ENCODE measurements at places on chromosomes 11 and 22.
A peak's percentile ranks its signal among the peaks of the same experiment; 100 is the strongest.

DNA sequence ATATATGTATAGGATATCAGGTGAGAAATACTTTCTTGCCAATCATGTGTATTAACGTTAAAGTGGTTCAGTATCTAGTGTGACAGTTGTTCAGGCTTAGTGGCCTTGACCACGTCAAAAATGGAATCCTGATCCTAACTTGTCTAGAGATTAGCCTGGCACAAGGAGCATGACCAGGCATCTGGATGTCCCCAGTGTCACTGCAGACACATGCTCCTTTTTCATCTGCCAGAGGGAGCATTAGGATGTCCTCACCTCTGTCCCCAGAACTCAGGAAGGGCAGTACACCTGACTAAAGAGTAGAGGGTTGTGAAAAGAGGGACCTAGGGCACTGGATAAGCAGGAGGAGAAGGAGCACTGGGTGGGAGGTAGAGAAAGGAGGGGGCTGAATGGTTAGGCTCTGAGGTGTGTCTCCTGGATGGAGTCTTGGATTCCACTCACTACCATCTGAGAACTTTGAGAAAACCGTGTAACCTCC, 40.9 kb upstream of the GGTLC2 start:
- DNase-seq, result no peak

- DNase-seq, result no peak
Observed at GRCh38 chr11:720017-720641, 14.1 kb downstream of the EPS8L2 start.

DNA sequence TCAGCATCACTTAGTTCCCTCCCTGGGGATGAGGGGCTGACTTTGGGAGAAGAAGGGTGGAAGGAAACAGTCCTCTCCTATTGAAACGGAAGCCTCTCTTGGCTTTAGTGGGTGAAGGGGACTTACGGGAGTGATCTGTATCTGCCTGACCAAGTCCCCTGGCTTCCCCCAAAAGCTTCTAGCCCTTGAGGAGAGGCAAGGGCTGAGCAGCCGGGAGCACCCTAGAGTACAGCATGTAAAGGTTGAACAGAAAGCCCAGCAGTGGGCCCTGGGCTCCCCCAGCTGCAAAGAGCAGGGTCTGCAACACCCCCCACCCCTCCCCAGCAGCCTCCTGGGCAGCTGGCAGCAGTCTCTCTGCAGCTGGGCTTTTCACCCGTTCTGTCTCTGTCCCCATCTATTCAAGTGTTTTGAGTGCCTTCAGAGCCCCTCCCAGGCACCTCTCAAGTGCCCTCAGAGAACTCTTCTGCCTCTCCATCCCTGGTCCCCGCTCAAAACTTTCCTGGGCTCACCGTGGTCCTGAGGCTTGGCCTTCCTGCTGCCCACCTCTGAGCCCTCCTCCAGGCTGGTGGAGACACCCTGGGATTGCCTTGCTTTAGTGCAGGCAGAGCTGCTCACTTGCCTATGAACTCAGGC, 2.7 kb downstream of the CAPN5 start:
- DNase-seq, result peak; percentile 50

DNA sequence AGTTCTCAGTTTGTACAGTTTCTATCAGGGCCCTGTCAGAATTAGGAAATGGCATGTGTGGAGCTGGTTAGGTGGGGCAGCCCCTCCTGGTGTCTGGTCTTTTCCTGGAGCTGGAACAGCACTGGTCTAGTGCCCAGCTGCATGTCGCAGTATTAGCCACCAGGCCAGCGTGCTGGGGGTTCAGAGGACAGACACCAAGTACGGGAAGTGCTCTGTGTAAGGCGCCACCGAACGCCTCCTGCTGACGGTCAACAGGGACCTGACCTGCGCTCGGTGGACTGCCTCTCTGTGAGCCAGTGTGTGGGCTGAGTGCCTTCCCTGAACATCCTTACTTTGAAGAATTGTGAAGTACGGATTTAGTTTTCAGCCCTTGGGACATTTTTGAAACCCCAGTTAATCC, 33.9 kb downstream of the AP2A2 start:
- DNase-seq, result no peak

- peak; percentile 71 for DNase-seq
Observed at GRCh38 chr11:127056338-127056971, 55.9 kb upstream of the KIRREL3 start.

GRCh38 chr11:78789375-78789774, 214.7 kb upstream of the NARS2 start:
- DNase-seq, result peak; percentile 57

DNA sequence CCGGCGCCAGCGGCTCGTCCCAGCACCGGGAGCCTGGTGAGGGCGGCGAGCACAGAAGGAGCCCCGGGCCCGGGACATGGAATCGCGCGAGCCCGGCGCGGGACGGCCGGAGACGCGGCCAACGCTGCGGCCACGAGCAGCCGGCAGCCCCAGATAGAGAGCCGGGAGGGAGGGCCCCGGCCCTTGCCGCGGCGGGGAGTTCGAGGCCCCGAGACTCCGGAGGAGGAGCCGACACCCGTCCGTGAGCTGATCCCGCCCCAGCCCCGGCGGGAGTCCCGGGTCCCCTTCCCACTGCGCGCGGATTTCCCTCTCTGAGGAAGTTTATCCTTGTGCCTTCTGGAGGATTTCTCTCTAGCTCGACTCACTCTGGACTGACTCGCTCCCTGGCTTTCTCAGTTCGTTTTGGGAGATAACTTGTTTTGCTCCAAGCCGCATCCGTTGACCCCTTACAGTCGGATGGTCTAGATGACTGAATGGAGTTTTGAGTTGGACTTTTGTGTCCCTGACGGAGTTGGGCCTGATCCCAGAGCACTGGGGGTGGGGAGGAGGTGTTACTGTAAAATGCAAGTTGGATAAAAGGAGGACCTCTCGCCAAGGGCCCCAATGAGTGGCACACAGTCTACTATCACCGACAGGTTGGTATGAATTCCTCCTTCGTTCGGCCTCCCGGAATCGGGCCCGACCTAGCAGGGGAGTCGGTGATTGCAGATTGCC, 585 bp downstream of the ARHGEF12 start:
- DNase-seq, result peak; percentile 44

GRCh38 chr11:824942-825341, 2.8 kb upstream of the CRACR2B start:
- DNase-seq, result peak; percentile 21

Measured in NCI-H510A treated with DMSO at 0.1 percent for 48 hours (cell line).